ENCODE measurements at places on chromosomes 2 and 18. TPM values are rescaled to one million over a fixed set of nuclear protein-coding genes. Genes with fewer than 3 reads are reported as not detected.

SP140 gene
- 241 TPM for total RNA-seq

ZC3H6 gene
- 4.9 TPM for total RNA-seq

EFHD1 gene
- total RNA-seq, result 0.31 TPM

MAL gene
- total RNA-seq, result 167 TPM

AMER3 gene
- total RNA-seq, result not detected

Measured in activated CD4-positive, alpha-beta T cell treated with anti-CD3 and anti-CD28 coated beads, Interleukin-2, amount 10 ng/mL, durations not matched to agents 24 days and 14 days (primary cell).